ENCODE measurements at places on chromosomes 7 and 10. TPM values are rescaled to one million over a fixed set of nuclear protein-coding genes. Genes with fewer than 3 reads are reported as not detected.
A peak's percentile ranks its signal among the peaks of the same experiment; 100 is the strongest.

DNA sequence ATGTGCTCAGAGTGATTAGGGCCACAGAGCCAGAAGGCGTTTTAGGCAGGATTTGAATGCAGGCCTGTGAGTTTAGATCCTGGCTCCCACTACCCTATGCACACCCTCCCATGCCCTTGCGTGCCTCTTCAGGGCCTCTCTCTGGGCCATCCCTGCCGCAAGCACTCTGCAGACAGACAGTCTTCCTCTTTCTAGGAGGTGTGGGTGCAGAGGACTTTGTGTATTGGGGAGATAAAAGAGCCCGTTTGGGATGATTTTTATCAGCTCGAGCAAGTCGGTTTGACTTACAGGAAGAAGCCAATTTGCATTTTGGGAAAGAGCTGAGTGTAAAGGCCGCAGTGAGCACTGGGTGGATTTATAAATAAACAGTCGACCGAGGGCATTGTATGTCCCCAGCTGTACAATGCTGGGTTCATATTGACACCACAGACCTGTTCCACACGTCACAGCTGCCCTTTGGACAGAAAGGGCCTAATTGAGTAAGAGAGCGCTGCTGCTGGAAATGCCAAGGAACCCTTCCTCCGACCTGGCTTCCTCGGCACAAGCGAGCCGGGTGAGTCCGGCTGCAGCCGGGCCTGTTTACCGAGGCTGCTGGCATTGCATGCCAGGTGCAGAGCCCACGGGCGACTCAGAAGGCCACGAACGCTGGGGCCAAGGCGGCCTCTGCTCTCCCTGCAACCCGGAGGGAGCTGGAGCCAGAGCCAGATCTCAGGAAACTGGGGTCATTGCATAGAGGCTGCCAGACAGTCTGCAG is 25.1 kb downstream of the ZMIZ1 start:
- no peak for DNase-seq

- DNase-seq: no peak
Measured at GRCh38 chr7:53656881-53657280, 621.4 kb downstream of the POM121L12 start.

SLC26A3 gene
- not detected for total RNA-seq

- DNase-seq: no peak
Measured at GRCh38 chr7:146177301-146177700, 60.7 kb downstream of the CNTNAP2 start.

- no peak for DNase-seq
Measured at GRCh38 chr7:73822319-73823173, 8.2 kb upstream of the CLDN4 start.

DNA sequence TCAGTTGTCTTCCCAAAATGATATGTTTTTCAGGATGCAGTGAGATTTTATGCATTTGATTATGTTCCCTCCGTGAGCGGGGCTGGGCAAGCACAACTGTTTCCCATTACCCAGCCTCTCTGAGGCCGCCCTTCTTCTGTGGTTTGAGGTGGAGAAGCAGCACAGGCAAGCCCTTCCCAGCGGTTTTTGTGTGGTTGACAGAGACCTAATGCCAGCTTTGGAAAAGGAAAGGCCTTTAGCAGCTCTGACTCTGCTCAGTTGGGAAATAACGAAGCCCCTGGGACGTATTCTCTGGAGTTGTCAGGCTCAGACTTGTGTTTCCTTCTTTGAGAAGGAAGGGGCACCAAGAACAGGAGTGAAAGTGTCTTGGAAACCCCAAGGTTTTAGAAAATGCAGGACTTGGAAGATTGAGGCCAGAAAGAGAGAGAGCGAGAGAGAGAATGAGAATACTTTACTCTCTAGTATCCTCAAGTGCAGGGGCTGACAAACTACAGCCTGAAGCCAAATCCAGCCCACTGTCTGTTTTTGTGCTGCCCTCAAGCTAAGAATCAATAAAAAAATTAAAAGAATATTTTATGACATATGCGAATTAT is 20.6 kb upstream of the PDCD4 start:
- DNase-seq: no peak

PGAM2 gene
- total RNA-seq: 4.5 TPM

DNA sequence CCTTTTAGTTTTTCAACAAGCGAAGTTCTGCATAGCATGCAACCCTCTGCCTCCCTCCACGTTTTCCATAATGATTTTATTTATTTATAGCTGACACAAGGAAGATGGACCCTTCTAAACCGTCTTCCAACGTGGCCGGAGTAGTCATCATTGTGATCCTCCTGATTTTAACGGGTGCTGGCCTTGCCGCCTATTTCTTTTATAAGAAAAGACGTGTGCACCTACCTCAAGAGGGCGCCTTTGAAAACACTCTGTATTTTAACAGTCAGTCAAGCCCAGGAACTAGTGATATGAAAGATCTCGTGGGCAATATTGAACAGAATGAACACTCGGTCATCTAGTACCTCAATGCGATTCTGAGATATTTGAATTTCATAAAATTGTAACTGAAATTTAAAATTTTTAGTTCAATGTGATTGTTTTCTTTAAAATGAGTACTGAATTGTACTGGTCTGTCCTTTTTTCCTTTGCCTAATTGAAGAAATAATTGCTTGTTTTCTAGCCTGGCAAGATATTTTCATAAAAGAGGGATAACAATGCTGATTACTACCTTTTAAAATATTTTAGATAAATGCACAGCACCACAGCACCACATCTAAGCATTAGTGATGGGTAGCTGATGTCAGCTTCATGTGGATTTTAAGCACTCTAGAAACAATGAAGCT is 41.5 kb upstream of the SLC39A12 start:
- DNase-seq: peak; percentile 12

DNA sequence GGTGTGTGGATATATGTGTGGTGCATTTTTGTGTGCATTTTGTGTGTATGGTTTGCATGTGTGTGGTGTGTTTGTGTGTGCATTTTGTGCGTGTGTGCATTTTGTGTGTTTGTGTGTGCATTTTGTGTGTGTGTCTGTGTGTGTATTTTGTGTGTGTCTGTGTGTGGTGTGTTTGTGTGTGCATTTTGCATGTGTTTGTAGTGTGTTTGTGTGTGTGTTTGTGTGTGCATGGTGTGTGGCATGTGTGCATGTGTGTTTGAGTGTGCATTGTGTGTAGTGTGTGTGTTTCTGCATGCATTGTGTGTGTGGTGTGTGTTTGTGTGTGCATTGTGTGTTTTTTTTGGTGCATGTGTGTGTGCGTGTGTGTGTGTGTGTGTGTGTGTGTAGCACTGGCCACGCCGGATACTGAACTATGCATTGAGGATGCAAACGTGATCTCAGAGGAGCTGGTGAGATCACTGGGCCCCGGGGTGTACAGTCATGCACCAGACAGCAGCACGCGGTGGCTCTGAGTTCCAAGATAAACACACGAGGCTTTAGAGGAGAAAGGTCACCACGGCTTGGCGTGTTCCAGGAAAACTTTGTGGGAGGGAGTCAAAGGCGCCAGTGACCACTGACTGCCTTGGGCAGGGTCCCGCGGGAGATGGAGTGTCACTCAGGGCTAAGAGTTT is 106.6 kb upstream of the SHH start:
- no peak for DNase-seq

- no peak for DNase-seq
Measured at GRCh38 chr10:116452338-116452720, 24.7 kb downstream of the PNLIPRP3 start.
